Neural crest cell (in vitro differentiated cells): ENCODE measurements at places on chromosomes 16 and 17. TPM values are rescaled to one million over a fixed set of nuclear protein-coding genes. Genes with fewer than 3 reads are reported as not detected.
A peak's percentile ranks its signal among the peaks of the same experiment; 100 is the strongest.

Gene FBXW10B
- 0.55 and 0.82 TPM in 2 replicates for total RNA-seq

Gene TMEM235
- total RNA-seq = not detected in 2 replicates

Gene NPTX1
- total RNA-seq = 1.6 and 1.9 TPM in 2 replicates

Gene LRRC36
- 0.21 TPM in 1 of 2 replicates, not detected in the other for total RNA-seq

Gene FZD2
- total RNA-seq = 93.5 and 96.2 TPM in 2 replicates

Gene BICDL2
- total RNA-seq = not detected in 2 replicates

Gene SPN
- 0.07 and 0.16 TPM in 2 replicates for total RNA-seq

Gene FOXO3B
- 25.8 and 28.5 TPM in 2 replicates for total RNA-seq

Gene FBF1
- total RNA-seq = 21.7 and 25.9 TPM in 2 replicates

Gene MIF4GD
- 13.8 and 15.9 TPM in 2 replicates for total RNA-seq

Gene SSTR5
- not detected in 2 replicates for total RNA-seq

Gene PIRT
- total RNA-seq = 0.07 and 0.09 TPM in 2 replicates

Gene ITGAD
- not detected in 2 replicates for total RNA-seq

Gene PRAC1
- total RNA-seq = not detected in 2 replicates

- no peak for DNase-seq
Observed at GRCh38 chr16:3536271-3536731, 35.5 kb downstream of the CLUAP1 start.

DNA sequence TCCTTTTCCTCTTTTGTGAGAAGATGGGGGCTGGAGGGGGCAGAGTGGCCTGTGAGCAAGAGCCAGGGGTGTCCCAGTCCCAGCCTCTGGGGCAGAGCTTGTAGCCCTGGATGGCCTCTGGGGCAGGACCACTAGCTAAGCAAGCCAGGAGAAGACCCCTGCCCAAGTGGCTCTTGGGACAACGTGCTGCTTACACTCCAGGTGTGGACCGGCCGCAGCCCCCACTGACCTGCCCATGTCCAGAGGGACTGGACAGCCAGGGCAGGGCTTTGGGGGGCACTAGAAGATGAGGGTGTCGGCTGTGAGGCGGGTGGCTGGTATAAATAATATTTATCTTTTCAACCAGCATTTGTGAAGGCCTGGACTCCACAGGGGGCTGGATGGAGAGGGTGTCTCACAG, 9.2 kb upstream of the SPPL2C start:
- no peak for DNase-seq

GRCh38 chr17:57911834-57912673, 43.2 kb downstream of the CUEDC1 start:
- DNase-seq = no peak

DNA sequence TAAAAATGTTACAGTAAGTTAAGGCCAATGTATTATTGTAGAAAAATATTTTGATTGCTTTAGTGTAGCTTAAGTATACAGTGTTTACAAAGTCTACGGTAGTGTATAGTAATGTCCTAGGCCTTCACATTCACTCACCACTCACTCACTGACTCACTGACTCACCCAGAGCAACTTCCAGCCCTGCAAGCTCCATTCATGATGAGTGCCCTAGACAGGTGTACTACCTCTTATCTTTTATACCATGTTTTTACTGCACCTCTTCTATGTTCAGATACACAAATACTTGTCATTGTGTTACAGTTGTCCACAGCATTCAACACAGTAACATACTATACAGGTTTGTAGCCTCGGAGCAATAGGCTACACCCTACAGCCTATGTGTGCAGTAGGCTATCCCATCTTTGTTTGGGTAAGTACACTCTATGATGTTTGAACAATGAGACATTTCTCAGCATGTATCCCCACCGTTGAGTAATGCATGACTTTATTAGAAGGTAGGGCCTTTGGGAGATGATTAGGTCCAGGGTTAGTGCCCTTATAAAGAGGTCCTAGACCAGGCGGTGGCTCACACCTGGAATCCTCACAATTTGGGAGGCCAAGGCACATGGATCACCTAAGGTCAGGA, 117.8 kb downstream of the SLC39A11 start:
- DNase-seq = no peak

DNA sequence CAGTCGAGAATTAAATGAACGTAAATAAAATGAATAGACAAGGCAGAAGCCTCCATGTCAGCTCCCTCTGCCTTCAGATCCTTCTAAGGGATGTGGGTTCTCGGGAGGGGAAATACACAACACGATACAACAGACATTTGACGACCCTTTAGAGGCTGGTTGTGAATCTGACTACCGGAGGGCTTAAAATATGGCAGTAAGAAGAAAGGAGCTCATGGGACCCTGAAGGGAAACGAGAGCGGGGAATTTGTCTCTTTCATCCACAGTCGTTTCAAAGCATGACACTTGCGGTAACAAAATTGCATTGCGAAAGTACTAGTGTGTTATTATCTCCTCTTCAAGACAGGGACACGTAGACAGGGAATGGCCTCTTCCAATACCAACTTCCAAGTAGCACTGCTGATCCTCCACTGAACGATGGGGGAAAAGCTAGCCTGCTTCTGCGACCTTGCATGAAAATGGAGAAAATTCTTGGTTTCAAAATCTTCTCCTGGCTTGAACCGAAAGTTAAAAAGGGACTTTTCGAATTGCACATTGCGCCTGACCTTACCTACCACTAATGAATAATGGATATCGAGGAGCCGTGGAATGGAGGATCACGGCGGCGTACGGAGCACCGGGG, 1.2 kb upstream of the TNRC6C start:
- DNase-seq = peak; percentile 6

GRCh38 chr17:10224582-10225195, 26.3 kb upstream of the GAS7 start:
- no peak for DNase-seq

DNA sequence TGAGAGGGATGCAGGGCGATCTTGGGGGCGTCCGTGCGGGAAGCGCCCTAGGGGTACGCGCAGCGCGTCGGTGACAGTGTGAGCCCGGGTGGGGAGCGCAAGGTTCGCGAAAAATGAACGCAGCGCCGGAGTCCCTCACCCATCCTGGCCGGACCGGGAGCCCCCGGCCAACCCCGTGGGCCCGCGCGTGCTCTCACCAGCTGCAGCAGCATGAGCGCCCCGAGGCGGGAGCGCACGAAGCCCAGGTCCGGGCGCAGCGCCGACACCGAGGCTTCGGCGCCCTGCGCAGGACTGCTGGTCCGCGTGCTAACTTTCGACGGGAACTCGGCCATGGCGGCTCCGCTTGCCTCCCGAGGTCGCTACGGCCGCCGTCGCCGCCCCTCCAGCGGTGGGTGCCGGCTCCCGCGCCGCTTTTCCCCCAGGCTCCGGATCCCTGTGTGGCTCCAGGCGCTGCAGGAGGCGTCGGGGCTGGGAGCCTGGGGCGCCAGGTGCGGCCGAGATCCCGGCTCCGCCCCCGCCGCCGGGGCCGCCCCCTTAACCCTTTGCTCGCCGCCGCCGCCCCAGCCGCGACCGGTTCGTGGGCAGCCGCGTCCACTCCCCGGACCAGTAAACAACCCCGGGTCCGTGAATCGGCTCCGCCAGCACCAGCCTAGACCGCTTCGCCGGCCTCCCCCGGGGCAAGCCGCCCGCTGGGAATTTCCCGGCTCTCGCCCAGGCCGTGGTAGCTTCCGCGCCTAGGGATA, at the start of gene PLLP:
PLLP (minus strand) TSS at position 464 of the 743 bp plus-strand sequence; CDS start at position 332, 132 bp downstream.
- DNase-seq = no peak

- no peak for DNase-seq
Observed at GRCh38 chr17:68903286-68903685, 51.9 kb downstream of the ABCA8 start.

- DNase-seq = no peak
Observed at GRCh38 chr16:27853651-27854050, 209.9 kb downstream of the GSG1L start.

- DNase-seq = no peak
Observed at GRCh38 chr17:81638683-81639082, 1.7 kb downstream of the TSPAN10 start.

DNA sequence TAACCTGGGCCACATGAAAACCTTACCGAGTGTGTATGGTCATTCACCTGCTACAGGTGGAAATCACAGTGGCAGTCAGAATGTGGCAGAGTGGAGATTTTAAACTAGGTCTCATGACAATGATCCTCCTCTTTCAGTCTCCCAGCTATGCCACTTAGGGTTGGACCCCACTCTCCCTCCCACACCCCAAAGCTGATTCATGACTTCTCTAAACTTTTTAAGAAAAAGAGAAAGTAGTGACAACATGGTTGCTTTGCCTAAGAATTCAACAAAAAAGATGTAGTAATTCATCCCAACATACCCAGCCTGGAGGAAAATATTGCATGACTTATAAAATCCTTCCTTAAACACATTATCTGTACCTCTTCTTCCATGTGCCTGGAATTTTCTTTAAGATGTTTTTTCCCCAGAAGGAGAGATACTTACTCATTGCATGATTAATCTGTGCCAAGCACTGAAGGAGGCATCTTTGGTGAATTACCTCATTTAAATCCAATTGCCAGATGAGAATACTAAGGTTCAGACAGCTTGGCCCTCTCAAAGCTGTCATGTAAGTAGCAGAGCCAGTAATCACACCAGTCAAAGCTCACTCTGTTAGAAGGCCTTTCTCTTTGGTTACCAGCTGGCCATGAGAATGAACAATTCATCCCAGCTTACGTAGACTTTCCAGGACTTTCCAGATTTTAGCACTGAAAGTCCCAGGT, 119.9 kb downstream of the COPRS start:
- no peak for DNase-seq

GRCh38 chr16:86229283-86229682, 281.0 kb upstream of the FOXF1 start:
- DNase-seq = no peak

DNA sequence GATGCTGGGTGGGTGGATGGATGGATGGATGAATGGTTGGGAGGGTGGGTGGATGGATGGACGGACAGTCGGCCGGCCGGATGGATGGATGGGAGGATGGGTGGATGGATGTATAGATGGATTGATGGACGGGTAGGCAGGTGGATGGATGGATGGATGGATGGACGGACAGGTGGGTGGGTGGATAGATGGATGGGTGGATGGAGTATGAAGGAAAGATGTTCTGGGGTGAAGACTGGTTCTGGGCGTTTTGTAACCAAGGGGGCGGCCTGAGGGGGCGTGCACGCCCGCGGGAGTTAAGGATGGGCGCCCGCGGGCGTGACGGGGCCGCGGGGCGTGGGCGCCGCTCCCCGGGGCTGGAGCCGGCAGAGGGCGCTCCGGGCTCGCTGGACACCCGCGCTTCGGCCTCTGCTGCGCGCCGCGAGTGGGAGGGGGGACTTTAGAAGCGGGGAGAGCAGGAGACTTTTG, at the start of gene NECAB2:
NECAB2 (plus strand) TSS at position 407 of the 468 bp plus-strand sequence. CDS start 405 bp downstream, outside the sequence.
- DNase-seq = peak; percentile 60

DNA sequence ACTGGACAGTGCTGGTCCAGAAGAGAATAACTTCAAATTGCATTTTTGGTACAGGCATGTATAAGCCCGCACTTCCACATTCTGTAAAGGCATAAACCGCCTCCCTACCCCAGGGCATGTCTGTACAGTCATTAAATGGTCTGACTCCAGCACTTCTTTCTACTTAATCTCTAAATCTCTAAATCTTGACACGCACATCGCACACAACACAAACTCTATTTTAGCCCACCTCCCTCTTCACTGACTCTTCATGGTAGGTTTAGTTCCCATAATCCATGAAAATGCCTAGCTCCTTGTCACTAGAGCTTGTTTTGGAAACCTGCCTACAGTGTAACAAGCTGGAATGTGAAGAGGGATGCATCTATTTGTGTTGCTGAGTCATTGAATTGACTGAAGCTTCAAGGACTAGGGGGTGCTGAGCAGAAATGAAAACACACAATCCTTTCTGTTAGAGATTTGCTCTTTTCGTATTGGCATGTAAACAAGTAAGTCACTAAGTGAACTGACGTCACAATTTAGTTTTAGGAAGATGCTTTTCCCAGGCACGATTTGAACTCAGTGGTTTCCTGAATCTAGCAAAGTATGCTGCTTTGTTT, 1.6 kb upstream of the DUSP14 start:
- DNase-seq = no peak

- no peak for DNase-seq
Observed at GRCh38 chr17:61235001-61235826, 164.4 kb upstream of the TBX2 start.

DNA sequence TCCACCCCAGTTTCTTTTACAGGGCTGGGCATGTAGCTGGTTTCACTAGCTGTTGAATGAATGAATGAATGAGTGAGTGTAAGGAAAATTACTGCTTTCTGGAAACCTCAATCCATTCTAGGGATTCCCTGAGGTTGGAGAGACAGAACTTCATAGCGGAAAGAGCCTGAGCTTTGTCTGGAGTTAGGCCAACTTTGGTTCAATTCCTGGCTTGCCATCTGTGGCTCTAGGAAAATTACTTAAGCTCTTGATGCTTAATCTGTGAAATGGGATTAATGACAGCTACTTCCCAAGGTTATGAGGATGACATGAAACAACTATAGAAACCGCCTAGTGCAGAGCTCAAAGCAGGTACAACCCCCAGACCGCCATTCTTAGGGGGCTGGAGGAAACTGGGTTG, 76.3 kb upstream of the AXIN2 start:
- DNase-seq = no peak
